Mesothelial cell of epicardium (in vitro differentiated cells): ENCODE measurements at places on chromosomes 7 and 10.

DNA sequence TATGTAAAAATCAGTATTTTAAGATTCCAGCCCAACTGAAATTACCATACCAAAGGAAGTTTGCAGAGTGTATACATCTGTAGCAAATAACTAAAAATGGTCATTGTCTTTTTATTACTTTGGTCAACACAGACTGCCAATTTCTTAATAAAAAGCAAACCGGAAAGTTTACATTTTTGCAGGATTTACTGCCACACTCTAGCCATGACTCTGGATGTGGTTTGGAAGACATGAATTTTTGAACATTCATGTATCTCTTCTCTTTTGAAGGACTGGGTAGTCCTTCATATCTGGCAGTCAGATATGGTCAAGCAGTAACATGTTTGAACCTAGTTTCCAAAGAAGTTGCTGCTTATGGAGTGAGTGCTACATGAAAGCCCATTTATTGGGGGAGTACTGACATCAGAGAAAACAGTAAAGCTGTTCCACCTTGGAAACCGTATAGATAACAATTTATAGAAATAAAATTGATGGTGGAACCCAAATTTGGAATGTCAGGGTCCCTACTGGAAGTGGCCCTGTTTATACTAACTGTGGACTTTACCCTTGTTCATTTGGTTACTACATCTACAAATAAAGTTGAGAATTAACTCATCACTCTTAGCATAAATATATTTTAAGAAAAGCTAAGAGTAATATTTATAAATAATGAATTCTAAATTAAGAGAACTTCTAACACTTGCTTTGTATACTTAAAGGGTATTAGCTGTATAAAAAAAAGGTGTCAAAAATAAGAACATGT is 84.6 kb downstream of the ZMYND11 start:
- no peak for DNase-seq

- no peak for DNase-seq
Measured at GRCh38 chr7:50822110-50822509, 39.4 kb upstream of the GRB10 start.

DNA sequence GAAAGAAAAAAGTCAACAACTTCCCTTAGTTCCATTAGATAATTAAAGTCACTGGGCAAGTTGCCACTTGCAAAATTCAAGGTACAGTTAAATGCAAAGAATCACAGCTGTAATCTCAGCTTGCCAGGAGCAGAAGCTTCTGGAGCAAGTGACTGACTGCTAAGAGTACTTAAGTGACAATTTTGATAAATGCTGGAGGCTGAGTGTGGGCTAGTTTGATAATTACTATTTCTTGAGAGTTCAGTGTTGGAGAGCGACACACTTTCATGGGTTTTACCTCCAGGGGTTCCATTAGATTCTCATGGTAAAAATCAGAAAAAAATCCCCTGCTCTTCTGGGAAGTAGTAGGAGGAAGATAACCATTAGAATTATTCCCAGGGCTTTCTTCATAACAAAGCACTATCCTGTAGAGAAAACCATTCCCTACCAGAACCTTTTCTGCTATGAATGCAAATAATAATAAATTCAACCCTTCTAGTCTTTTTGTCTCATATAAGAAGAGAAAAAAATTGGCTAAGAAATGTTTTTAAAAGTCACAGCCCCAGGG is 486.3 kb downstream of the POM121L12 start:
- no peak for DNase-seq

GRCh38 chr7:150923196-150923595 is 54.9 kb downstream of the KCNH2 start:
- DNase-seq = no peak

DNA sequence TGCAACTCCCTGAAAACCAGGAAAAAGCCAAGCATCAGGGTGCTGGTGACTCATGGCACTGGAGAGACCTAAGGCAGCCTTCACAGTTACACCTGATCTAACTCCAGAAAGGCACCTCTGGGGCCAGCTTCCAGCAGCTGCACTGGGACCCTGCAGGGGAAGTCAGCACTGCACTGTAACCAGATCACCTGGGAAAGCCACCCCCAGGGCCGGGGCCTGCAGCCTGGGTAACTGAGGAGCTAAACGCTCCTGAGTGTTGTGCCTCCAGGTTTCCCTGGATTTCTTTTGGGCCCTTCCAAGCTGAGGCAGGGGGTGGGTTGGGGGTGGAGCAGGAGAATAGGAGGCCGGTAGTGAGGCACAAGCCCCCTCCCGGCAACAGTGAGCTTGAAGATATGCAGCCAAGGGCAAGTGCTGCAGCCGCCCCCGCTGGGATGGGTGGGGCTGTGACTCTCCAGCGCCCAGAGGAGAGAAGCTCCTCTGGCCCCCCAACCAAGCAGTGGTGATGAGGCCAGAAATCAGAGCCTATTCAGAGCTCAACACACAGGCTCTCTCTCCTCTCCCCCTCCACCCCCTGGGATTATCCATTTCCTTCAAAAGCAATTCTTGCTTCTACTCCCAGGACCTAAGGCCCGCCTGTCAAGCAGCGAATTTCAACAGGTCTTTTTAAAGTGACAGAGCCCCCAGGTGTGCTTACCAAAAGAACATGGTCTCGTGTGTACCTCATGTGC is 2.6 kb downstream of the CXCL12 start:
- no peak for DNase-seq

GRCh38 chr10:50648089-50648934 is 24.6 kb upstream of the SGMS1 start:
- DNase-seq = no peak

- DNase-seq = no peak
Measured at GRCh38 chr7:98281757-98282606, 496 bp downstream of the BRI3 start.

GRCh38 chr7:2698581-2699288 is 10.7 kb downstream of the AMZ1 start:
- no peak for DNase-seq

DNA sequence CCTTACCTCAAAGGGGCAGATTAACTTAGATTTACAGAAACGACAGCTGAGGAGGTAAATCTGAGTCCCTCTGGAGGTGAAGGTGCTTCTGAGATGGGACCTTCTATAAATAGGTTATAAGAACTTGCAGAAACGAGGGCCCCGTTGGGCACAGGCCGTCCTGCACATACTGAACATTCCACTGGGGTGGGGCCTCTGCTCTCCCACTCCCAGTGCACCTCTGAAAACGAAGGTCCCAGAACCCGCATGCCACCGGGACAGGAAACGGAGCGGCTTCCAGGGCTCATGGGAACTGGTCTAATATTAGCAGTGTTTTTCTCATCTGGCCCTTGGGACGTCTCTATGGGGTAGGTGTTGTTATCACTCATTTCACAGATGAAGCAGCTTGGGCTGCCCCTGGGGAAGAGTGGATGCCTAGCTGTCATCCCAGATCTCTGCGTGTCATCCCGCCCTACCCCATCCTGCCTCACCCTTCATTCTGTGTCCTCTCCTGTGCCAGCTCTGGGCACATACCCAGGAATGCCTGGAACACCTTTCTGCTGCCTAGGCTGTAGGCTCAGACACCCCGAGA is 19.6 kb downstream of the C10orf62 start:
- no peak for DNase-seq

GRCh38 chr10:100569687-100570481 is 34.1 kb downstream of the HIF1AN start:
- no peak for DNase-seq

DNA sequence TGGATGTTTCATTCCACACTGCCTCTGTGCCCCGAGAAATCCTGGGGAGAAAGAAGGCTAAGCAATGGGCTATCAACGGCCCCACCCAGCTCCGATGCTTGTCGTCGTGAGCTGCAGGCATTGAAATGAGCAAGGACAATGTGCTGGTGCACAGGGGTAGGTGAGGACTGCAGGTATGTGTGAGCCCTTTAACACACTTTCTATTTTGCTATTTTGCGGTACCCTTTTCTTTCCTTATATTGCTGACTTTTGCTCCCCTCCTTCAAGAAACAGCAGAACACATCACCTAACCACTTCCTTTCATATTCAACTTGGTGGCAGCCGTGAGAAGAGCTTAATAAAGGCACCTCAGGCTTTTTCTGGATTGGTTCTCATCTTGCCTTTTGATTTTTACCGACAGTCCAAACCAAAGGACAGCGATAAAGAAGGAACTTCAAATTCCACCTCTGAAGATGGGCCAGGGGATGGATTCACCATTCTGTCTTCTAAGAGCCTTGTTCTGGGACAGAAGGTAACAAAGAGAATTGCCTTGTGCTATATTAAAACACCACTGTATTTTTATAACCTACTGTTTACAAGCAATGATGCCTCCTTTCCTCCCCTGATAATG is 39.2 kb downstream of the AIFM2 start:
- no peak for DNase-seq

DNA sequence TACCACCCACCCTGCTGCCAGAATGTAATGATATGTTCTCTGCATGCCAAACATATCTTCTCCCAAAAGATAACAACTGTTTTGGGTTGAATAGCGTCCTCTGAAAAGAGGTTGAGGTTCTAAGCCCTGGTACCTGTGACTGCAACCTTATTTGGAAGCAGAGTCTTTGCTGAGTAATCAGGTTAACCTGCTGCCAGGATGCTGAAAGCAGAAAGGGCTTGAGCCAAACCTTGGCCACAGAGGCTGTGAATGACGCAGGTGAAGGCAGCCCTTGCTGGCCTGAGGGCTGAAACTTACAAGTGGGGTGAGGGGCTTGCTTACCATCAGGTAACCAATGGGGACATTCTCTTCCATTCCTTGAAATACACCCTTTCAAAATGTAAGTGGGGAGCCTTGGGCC is 151.8 kb upstream of the RHEB start:
- DNase-seq = no peak
